ENCODE measurements at places on chromosomes 11 and 22. TPM values are rescaled to one million over a fixed set of nuclear protein-coding genes. Genes with fewer than 3 reads are reported as not detected.

GRCh38 chr22:23072911-23073491 is 2.7 kb downstream of the GNAZ start:
- no peak for DNase-seq
- H3K27me3 ChIP-seq, result peaks cover 43% of the 10 kb centered on the region
- H3K4me3 ChIP-seq, result no peak overlapping the region

- no peaks in the 10 kb centered on the region for H3K4me1 ChIP-seq
- H3K27me3 ChIP-seq, result peaks cover 11% of the 10 kb centered on the region
- no peak for DNase-seq
Observed at GRCh38 chr11:131802440-131803115, 432.2 kb downstream of the NTM start.

- H3K4me3 ChIP-seq, result no peak overlapping the region
- H3K4me1 ChIP-seq, result peaks cover 11% of the 10 kb centered on the region
- H3K36me3 ChIP-seq, result no peaks in the 10 kb centered on the region
- no peak for DNase-seq
Observed at GRCh38 chr11:27464909-27465308, 7.7 kb downstream of the LGR4 start.

- no peak overlapping the region for H3K4me3 ChIP-seq
- H3K4me1 ChIP-seq, result peaks cover 33% of the 10 kb centered on the region
- DNase-seq, result no peak
- no peak overlapping the region for H3K27ac ChIP-seq
- H3K36me3 ChIP-seq, result peaks cover 9% of the 10 kb centered on the region
Observed at GRCh38 chr11:44761551-44761961, 34.8 kb downstream of the TSPAN18 start.

- no peak overlapping the region for H3K27ac ChIP-seq
- H3K27me3 ChIP-seq, result peaks cover 8% of the 10 kb centered on the region
- H3K4me3 ChIP-seq, result no peak overlapping the region
- peaks cover 7% of the 10 kb centered on the region for H3K4me1 ChIP-seq
Observed at GRCh38 chr22:22746963-22747933, 102.8 kb downstream of the GGTLC2 start.

Gene SELENOO
- 14.7 TPM for polyA plus RNA-seq
